Suppressor macrophage (primary cell): ENCODE measurements at places on chromosomes 3 and 15.

- DNase-seq: no peak
Measured at GRCh38 chr3:159787178-159787574, 201.5 kb upstream of the IL12A start.

- peak; percentile 6 for DNase-seq
Measured at GRCh38 chr15:79680720-79681119, 216.1 kb downstream of the MTHFS start.

DNA sequence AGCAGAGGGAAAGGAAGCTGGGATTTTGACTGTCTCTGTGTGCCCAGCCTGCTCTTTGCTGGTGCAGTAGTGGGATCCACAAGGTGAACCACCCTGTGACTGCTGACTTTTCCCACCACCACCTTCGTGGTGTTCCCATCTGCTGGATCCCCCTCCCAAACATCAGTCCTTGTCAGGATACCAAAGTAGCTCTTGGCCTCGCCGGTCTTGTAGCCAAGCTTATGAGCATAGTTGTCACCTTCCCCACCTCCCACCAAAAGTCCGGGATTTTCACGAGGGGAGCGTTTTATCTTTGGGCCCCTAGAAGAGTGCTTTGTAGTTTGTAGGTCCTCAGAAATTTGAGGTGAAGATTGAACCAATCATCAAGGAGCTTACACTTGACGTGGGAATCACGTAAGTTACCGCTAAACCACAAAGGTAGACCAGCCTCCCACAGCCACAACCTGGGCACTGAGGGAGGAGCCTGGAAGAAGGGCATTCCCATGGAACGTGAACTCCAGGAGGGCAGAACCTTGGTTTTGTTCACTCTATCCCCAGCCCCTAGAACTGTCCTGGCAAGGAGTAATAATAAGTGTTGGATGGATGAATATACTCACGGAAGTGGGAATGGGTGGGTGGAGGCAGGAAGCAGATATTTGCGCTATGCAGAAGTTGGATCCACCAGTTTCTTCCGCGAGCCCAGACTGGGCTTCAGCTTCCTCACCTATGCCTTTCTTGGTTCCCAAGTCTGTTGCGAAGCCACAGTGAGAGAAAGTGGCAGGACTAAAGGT, 814 bp upstream of the TEX264 start:
- peak; percentile 61 for DNase-seq

GRCh38 chr15:88954431-88955277, 41.5 kb upstream of the MFGE8 start:
- no peak for DNase-seq

DNA sequence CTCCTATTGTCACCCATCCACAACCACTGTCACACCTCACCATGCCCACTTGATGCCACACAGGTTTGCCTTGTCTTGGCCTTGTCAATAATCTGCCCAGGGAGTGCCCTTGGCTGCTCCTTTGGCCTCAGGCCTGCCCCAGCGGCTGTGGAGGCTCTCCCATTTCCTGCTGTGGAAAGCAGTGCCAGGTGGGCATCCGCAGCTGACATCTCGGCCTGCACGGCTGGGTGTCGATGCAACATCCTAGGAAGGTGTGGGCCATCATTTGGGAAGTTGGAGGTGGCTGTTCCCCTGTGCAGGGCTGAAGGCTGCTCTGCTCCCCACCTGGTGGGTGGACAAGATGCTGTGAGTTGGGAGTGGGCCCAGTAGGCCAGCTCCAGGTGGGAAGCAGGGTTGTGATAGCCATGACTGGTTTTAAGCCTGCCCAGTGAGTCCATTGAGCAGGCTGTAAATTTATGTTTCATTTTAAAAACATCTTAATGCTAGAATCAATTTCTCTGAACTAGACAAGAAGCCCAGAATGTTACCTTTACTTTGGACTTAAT, 12.5 kb downstream of the DNAH1 start:
- no peak for DNase-seq
